ENCODE measurements at places on chromosomes 7 and 10.

GRCh38 chr7:42967391-42967790, 35.2 kb downstream of the MRPL32 start:
- no peak for DNase-seq

- no peak for DNase-seq
Observed at GRCh38 chr7:122637784-122638183, 61.1 kb downstream of the RNF133 start.

GRCh38 chr10:6337382-6337781, 134.7 kb downstream of the PFKFB3 start:
- DNase-seq: no peak

GRCh38 chr7:134721171-134721570, 58.3 kb upstream of the CALD1 start:
- DNase-seq: no peak

GRCh38 chr10:29332061-29332760, 43.3 kb downstream of the LYZL1 start:
- DNase-seq: no peak
